ENCODE measurements at places on chromosomes 12 and 14.

- no peak for DNase-seq
These were observed 30.6 kb upstream of the TMX1 start for GRCh38 chr14:51209457-51209856.

DNA sequence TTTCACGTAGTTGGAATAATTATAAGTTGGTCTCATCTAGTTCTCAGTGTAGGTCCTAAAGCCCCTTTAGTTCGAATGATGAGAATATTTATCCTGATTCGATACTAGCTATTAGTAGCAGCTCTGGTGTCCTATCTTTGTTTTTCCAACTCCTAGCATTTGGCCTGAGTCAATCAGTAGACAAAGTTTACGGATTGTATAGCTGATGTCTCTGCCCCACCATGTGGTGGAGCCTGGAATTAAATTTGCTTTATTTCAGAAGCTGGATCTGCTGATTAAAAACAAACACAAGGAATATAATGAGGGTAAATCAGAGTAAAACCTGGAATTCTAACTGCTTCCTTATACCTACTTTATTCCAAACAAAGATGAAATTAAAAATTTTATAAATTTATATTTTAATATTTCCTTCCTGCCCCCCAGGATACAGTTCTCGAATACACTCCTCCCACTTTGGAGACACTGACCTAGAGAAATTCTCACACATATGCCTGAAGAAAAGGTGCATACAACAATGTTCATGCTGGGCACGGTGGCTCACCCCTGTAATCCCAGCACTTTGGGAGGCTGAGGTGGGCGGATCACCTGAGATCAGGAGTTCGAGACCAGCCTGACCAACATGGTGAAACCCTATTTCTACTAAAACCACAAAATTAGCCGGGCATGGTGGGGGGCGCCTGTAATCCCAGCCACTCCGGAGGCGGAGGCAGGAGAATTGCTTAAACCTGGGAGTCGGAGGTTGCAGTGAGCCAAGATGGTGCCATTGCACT, 7.6 kb upstream of the BRMS1L start:
- DNase-seq, result peak; percentile 44

- no peak for DNase-seq
These were observed 328.6 kb downstream of the PCNX1 start for GRCh38 chr14:71235875-71236274.

GRCh38 chr12:70772836-70773235, 135.6 kb upstream of the PTPRB start:
- no peak for DNase-seq

- no peak for DNase-seq
These were observed 95.4 kb upstream of the HIF1A start for GRCh38 chr14:61599942-61600341.

DNA sequence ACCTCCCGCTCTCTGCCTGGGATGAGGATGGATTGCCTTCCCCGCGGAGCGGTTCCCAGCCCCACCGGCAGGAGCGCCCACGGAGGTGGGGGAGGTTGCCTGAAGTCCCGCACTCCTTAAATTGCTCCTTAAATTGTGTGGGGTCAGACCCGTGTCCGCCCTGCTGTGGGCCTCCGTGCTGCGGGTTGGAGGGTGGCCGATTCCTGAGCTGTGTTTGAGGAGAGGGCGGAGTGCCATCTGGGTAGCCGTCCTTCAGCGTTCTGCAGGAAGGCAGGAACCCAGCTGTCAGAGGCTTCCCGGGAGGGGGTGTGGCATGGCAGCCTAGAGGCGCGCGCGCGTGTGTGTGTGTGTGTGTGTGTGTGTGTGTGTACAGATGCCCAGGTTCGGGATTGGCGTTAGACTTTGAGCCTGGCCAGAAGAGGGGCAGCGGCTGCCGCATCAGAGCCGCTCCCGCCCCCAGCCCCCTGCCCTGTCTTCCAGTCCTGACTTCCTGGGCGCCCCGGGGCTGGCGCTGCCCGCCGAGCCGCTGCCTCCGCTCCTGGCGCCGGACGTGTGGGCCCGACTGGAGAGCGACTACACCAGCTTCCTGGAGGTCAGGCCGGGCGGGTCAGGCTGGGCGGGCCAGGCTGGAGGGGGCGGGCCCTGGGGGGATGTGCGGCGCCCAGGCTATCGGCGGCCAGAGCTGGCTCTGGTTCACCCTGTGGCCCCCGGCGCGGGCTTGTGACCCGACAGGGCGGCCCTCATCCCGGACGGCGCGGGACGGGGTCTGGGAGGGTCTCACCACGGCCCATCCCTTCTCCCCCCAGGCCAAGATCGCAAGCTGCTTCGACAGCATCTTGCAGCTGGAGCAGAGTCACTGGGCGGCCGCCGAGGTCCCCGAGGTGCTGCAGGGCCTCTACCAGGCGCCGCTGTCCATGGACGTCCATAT, 9.2 kb downstream of the EXOC3L4 start:
- DNase-seq, result peak; percentile 53

DNA sequence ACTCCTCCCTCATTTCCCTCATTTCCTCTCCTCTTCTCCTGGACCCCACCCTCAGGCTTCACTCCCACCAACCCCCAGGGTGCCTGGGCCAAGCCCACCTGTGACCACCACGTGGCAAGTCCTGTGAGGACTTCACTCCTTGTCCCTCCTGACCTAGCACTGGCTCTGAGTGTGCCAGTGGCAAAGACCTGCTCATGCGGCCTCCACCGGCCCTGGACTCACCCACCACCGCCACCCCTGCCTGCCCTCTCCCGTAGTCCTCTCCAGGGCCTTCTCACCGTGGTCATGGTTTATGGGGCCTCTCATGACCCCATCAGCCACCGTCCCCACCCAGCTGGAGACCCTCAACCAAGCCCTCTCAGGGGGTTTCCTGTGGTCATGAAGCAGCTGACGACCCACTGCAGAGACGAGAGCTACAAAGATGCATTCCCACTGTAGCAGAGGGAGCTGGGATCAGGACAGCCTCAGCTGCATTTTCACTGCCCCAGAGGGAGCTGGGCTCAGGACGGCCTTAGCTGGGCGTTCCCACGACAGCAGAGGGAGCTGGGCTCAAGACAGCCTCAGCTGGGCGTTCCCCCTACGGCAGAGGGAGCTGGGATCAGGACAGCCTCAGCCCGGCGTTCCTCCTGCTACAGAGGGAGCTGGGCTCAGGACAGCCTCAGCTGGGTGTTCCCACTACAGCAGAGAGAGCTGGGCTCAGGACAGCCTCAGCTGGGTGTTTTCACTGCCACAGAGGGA, 3.2 kb upstream of the C14orf180 start:
- DNase-seq, result no peak

- no peak for DNase-seq
These were observed 1.8 kb upstream of the PAH start for GRCh38 chr12:102918840-102919239.

DNA sequence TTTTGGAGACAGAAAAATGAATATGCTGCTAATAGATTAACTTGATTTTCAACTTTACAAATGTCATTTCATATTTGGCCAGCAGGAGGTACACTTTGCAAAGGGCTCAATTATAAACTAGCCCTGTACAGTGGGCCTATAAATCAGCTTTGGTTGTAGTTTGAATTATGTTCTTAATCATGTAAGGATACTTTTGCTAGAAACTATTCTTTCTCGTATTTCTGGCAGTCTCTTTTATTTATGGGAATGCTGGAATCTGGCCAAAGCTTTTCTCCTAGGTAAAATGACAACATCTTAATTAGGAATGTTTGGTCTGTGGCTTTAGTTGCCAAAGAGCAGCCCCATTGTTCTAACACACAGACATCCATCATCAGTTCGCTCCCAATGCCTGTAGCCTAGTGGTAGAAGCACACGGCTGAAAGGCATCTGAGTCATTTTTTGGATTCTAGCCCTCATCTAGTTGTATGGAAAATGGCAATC, 1322.3 kb upstream of the SEL1L start:
- no peak for DNase-seq

- no peak for DNase-seq
These were observed 3.7 kb upstream of the MMP17 start for GRCh38 chr12:131824450-131824849.

GRCh38 chr12:42473561-42473960, 116.0 kb downstream of the PRICKLE1 start:
- DNase-seq, result no peak

DNA sequence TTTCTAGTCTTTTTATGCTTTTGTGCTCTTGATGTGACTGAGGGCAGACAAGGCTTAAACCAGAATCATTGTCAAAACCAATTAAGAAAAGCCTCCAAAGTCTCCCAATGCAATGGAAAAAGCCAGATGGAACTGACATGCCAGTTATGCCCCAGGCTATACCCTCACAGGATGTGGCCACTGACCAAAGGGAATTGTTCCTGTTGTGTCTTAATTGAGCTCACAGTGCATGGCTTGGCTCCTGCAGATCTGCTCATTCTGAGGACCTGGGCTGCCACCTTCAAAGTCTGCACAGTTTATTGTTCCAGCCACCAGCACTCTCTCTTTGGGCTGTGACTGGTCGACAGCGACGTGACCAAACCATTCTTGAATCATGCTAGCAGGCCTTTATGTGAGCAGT, 17.1 kb upstream of the BICD1 start:
- DNase-seq, result no peak

- no peak for DNase-seq
These were observed 281.8 kb downstream of the KSR2 start for GRCh38 chr12:117686911-117687377.

DNA sequence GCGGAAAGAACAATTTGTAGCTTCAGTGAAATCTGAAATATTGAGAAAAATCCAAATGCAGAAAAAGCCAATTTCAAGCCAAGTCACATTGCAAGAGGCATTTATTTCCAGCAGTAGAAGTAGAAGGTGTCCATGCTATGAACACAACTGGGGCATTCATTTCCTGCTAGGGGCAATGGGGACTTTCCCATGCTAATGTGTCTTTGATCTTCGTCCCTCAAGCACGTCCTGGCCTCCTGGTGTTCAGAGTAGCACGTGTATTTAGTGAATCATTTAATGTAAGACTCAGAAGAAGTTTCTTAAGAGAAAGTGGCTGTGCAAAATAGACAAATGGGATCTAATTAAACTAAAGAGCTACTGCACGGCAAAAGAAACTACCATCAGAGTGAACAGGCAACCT, 267.9 kb downstream of the TMEM132C start:
- DNase-seq, result no peak

DNA sequence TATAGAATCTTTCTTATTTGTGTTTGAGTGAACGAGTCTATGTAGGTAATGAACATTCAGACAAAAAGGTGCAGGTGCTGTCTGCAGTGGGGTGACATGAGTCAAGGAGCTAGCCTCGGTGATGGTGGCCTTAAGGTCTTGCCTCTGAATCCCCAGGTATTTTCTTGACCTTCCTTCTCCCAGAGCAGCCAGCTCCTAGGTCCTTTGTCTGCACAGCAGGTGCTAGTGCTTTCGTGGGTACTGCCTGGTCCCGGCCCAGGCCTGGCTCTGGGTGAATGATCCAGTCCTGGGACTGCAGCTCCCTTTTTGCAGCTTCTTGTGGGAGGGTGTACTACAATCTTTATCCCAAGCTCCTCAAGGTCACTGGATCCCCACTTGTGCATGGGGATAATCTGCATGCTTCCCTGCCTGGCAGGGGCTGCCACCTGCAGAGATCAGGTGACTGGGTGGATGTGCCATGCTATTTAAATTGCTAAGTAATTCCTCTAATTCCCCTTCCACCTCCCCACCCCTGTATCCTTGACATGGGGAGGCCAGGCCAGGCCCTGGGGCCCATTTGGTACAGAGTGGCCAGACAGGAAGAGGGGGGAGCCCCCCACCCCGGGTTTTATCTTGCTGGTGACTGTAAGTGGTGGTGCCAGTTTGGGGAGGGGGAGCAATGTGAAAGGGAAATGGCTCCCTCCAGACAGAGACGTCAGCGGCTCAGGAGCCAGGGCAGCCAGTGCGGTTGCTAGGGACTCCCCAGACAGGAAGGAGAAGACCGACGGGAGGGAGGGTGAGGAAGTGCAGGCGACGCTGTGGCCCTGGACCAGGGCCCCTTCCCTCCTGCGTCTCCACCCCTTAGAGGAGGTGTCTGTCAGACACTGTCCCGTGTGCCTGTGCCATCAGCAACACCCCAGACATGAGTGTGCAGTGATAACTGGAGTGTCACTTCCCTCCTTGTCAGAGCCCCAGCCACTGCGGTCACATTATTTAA, 6.7 kb downstream of the VASH1 start:
- peak; percentile 68 for DNase-seq

DNA sequence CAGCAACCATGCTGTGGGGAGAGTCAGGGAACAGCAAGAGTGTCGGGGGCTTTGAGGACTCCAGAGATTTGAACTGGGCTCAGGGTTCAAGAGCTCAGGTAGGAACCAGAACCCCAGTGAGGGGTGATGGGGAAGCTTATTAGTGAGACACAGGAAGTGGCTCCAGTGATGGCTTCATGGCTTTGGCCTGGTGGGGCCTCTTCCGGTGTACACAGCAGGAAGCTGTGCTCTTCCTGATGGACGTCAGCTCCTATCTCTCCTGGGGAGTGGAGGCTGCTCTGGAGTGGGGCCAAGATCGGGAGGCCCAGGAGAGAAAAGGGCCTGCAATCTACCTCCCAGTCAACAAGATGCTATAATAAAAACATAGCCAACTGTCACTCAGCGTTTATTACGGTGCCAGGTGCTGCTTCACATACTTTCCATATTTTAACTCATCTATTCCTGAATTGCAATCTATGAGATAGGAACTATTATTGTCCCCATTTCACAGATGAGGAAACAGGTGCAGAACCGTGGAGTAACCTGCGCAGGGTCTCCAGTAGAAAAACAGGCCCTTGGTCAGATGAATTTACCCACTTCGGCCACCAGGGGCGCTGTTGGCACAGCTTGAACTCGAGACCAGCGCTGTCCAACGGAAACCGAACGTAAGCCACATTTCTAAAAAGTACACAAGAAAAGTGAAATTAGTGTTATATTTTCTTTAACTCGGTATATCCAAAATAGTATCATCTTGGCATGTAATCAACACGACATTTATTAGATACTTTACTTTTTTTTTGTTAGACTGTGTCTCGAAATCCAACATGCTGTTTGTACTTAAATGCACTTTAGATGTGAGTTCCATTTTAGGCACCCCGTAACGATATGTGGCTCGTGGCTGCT, 63.6 kb upstream of the DLK1 start:
- peak; percentile 64 for DNase-seq

- no peak for DNase-seq
These were observed 106.8 kb downstream of the CALM1 start for GRCh38 chr14:90503582-90503981.

DNA sequence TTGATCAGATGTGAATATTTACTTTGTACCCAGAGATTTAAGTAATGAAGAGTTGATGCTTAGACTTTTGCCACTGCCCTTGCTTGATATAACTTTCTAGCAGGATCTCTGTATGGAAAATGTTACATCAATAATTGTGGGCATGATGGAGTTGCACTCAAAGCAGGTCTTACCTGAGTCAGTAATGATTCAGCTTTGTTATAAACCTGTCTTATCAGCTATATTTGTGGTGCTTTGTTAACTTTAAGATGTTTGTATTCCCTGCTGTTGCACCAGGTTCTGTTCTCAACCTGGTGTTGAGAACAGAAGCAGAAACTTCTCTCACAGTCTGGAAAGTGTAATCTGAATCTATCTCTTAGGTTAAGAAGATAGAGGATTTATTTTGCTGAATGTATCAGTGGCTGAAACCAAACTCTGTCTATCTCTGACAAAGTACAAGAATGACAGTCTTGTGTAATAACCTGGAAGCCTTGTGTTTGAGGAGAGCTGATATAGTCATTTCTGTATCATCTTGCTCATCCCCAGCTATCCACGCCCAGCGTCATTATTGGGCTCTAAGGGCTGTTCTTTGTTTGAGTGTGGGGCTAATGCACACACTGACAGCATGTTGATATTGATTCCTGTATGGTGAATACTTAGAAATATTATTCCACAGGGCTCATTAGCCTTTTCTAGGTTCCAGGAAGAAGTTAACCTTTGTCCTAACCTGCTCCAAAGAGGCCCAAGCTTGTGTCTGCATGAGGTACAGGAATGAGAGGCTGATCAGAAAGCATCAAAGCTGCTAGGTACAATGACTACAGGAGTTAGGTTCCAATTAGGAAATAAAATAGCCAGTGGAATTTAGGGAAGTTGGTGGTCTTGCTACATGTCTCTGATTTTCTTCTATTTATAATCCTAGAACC, 3.6 kb downstream of the AKAP6 start:
- no peak for DNase-seq

All from B cell (primary cell).